ENCODE measurements at places on chromosomes 7 and 10.

DNA sequence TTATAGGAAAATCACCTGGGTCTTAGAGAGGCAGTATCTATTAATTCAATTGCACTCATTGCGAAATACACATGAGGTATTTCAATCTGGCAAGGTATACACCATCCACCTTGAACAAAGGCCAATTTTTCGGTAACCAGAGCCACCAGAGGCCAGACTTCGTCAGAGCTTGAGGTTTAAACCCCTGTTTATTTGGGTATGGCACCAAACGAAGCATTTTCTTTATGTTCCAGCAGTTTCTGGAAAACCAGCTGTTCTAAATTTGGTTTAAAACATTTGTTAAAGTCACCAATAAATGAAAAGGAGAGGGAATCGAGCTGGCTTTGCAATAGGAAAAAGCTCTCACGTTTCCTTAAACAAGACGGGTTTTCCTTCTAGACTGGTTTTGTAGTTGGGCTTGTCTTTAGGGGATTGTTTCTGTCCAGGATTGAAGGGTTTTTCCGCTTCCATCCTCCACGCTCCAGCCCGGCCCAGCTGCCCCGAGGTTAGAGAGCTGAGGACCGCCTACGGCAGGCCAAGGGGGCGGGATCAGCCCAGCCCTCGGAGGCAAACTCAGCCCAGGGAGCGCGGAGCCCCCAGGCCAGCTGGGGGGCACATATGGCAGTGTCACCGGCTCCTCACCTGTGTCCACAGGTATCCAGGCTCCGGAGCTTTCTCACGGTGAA is 539.4 kb upstream of the MGMT start:
- DNase-seq = no peak

DNA sequence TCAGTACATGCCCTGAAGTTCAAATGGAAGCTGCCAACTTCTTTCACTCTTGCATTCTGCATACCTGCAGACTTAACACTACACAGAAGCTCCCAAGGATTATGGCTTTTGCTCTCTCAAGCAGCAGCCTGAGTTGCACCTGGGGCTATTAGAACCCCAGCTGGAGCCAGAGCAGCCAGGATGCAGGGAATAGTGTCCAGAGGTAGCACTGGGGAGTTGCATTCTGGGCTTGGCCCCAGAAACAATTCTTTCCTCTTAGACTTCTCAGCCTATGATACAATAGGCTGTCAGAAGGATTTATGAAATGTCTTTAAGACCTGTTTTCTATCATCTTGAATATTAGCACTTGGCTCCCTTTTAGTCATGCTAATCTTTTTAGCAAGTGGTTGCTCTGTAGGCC is 886.7 kb upstream of the GHITM start:
- DNase-seq = no peak

GRCh38 chr10:5658871-5659618 is 7.3 kb downstream of the ASB13 start:
- DNase-seq = no peak

DNA sequence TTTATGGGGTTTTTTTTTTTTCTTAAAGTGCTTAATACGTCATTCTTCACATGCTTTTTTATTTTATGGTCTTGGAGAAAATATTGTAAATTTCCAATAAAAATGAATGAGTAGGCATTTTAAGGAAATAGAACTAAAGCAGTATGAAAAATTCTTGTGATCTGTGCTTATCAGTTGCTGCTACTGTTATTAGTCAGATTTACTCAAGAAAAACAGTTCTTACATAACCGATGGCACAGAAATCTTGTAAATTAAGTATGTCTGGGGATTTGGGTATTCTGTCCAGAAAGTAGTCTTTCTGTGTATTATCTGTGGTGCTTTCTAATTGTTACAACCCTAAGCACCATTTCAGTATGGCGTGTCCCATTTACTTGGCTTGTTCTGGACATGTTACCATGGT is 64.7 kb downstream of the LRGUK start:
- DNase-seq = no peak

DNA sequence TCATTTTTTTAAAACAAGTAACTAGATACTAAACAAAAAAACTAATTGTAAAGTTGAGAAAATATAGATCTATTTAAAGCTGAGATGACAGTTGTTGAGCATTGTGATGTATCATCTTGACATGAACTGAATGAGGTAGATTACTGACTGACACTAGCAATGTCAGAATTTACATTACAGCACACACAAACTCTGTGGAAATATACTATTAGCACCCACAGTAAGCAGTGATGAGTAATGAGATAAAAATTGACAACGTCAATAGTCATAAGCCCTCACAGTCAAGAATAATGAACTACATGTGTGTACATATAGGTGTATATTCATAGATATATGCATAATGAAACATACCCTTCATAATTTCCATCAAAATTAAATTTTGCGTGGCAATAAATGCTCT is 368.4 kb downstream of the TFEC start:
- no peak for DNase-seq

- DNase-seq = no peak
Measured at GRCh38 chr10:11110539-11110938, 92.9 kb downstream of the CELF2 start.

DNA sequence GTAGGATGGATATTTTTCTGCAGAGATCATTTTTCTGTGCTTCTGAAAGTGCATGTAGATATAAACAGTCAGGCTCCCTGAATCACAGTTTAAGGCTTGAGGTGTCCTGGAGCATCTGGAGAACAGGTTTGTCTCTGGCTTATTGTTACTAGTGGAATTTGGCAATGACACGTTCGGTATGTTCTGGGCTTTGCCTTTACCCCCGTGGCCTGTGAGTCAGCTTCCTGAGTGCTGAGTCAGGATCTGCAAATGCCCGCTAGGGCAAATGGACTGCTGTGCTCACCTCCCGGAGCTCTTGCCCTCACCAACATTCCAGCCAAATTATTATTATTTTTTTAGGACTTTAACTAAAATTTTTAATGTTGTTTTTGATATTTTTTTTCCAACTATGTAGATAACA is 192.5 kb upstream of the PRSS1 start:
- DNase-seq = no peak

- DNase-seq = no peak
Measured at GRCh38 chr7:46390042-46390441, 469.0 kb upstream of the IGFBP3 start.

GRCh38 chr7:78167860-78168259 is 369.3 kb downstream of the PHTF2 start:
- DNase-seq = no peak

GRCh38 chr10:88428442-88428841 is 154.7 kb downstream of the RNLS start:
- no peak for DNase-seq

DNA sequence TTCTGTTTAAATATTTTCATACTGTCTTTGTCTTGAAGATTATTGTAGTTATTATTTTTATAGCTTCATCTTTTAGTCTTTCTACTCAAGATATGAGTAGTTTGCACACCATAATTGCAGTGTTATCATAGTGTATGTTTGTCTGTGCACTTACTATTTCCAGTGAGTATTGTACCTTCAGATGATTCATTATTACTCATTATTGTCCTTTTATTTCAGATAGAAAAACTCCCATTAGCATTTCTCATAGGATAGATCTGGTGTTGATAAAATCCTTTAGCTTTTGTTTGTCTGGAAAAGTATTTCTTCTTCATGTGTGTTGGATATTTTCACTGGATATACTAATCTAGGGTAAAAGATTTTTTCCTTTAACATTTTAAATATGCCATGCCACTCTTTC is 646.2 kb upstream of the GRM3 start:
- no peak for DNase-seq

DNA sequence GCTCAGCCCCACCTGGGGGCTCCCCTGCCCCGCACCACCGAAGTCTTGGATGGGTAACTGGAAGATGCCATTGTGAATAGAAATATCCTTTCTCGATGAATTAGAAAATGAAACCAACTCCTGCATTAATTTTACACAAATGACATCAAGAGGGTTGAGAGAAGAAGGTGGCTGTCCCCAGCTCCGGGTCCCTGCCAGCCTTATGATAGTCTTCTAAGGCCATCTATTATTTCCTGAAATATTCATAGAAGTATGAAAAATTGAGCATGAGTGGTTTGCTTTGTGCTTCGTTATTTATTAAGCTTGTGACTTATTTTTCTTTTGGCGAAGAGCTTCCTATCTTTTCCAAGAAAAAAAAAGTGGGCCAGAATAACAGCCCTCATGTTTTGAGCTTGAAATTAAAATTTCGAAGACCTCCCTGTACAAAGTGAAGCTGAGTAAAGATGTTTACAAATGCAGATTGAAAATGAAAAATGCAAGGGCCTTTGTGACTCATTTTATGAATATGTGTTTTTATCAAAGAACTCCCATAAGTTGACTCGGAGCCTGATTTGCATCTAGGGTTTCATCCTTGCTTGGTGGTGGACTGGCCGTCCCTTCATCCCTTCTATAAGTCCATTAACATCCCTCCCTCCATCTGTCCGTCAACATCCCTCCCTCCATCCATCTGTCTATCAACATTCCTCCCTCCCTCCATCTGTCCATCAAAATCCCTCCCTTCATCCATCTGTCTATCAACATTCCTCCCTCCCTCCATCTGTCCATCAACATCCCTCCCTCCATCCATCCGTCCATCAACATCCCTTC is 20.5 kb upstream of the CFAP46 start:
- no peak for DNase-seq

DNA sequence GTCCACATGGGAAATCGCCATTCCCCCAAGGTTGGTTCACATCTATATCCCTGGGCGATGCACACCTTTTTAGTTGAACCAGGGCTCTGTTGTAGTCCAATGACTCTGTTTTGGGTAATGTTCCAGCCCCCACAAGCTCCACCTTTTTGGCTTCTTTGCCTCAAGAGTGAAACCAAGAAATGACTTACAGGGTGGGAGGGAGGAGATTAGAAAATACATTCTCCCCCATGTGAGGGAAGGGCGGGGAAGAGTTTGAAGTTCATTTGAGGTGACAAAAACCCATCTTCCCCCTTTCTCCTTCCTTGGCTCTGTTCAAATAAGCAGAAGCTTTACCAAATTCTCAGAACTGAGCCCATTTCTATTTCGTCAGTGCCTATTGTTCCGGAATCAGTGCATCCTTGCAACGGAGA is 82.8 kb downstream of the GATA3 start:
- DNase-seq = no peak

DNA sequence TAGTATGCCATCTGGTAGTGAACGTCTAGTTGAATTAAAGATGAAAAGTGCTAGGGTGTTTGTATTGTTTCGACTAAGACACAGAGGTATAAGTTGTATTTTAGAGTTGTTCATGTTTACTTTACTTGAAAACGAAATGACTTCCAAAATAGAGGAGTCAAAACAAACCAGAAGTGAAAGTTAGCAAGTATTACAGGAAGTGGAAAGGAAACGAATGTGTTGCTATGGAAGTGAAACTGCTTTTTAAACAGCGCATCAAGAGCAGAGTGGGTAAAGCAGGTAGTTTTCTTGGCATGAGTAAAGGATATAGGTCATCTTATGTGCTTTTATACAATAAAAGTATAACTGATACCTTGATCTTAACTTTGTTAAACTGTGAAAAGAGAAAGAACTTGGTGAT is 20.0 kb upstream of the GALNTL5 start:
- DNase-seq = no peak

- no peak for DNase-seq
Measured at GRCh38 chr7:8702807-8703206, 269.4 kb downstream of the NXPH1 start.

- no peak for DNase-seq
Measured at GRCh38 chr10:124039483-124040013, 53.9 kb downstream of the CHST15 start.

- DNase-seq = no peak
Measured at GRCh38 chr10:87702973-87703294, 43.3 kb downstream of the PAPSS2 start.

DNA sequence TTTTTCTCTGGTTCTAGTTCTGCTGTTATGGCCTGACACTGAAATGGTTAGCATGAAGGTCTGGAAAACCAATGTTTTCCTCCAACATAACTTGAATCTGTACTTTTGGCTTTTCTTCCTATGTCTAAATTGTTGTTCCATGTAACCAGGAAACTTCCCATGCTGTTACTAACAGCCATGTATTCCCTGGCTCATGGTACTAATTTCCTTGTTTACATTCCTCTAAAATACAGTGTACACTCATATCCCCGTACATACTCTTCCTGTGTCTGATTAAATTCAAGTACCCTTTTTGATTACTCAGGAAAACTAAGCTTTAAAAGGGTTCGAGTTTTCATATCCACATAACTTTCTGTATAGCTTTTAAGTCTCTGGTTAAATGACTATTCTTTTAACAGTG is 12.3 kb upstream of the ACSM6 start:
- DNase-seq = no peak

- DNase-seq = no peak
Measured at GRCh38 chr10:499991-500390, 189.5 kb downstream of the DIP2C start.

GRCh38 chr7:139111811-139112301 is 2.3 kb upstream of the ZC3HAV1 start:
- DNase-seq = no peak

DNA sequence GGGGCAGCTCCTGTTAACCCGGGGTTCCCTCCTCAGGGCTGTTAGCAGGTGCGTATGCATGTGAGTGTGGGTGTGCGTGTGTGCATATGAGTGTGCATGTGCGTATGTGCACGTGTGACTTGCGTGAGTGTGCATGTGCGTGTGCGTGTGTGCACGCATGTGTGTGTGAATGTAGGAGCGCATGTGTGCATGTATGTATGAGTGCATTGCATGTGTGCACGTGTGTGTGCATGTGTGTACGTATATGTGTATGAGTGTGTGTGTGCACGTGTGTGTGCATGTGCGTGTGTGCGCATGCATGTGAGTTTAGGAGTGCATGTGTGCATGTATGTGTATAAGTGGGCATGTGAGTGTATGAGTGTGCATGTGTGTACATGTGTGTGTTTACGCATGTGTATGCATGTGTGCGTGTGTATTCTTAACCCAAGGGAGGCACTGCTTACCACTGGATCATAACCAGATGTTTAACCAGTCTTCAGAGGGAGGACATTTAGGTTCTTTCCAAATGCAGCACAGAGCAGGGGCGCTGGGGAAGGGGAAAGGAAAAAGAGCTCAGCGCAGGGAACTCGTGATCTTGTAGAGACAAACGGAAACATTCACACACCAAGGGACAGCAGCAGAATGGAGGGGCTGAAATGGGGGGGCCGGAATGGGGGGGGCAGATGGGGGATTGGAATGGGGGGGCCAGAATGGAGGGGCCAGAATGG is 45.0 kb downstream of the PWWP2B start:
- DNase-seq = no peak

DNA sequence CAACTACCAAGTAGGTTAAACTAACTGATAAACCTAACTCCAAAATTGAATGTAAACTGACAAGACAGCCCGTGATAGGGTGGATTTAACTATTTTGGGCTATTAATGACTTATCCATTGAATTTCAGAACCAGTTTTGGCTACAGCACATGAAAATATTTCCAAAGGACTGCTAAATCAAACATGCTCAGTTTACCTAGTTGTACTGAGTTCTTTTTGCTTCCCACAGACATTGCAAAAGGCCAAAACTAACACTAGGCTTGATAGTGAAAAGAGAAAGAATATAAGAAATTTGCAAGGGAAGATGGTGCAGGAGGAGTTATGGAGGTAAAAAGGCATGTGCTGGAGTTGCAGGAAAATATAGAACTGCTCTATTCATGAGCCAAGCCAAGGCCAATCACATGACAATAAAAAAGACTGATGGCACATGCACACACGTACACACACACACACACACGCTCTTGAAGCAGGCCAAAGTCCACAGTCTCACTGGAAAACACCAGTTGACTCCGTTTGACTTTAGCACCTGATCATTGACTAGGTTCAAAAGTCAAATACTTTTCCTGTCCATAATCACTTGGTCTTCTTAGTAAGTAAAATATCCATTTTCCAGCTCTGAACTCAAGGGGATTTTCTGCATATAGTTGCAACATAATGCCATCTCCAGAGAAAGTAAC is 76.0 kb upstream of the AGBL3 start:
- DNase-seq = no peak
